Left lobe of liver (tissue), 2 donors: ENCODE measurements at places on chromosomes 16 and 17.

DNA sequence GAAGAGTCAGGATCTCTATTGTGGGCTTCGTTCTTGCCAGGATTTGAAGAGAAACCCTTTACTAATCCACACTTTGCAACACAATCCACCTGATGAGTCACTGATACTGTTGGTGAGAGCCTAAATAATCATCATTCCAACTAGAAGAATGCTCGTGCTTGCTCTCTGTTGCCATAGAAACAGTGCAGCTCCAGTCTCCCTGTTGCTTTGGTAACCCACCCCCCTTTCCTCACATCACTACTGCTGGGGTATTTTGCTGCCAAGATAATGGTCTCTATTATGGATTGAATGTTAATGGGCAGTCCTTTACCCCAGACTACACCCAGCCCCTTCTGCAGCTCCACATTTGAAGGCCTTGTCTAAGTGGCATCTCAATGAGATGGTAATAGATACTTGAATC, 190.4 kb downstream of the ABCC12 start:
- no peak for DNase-seq

GRCh38 chr16:81237282-81237681, 1.2 kb upstream of the BCO1 start:
- DNase-seq = peak; percentile 87

DNA sequence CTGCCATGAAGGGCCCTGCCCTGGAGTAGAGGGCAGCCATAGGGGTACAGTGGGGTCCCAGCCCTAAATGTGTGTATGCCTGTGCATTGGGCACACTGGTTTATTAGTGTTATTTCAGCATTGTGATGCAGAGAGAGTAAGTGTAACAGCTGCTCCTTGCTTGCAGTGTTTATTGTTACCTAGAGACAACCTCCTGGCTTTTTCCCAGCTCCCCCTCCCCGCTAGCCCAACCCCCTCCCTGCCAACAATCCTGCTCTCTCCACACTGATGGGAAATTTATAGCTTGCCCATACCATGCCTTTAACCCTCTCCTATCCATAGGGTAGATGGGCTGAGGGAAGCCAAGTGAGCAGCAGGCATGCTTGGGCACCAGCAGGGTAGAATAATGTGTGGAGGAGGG, 51.3 kb downstream of the NEUROD2 start:
- no peak for DNase-seq

GRCh38 chr16:81678326-81679095, 100.6 kb upstream of the PLCG2 start:
- DNase-seq = no peak

DNA sequence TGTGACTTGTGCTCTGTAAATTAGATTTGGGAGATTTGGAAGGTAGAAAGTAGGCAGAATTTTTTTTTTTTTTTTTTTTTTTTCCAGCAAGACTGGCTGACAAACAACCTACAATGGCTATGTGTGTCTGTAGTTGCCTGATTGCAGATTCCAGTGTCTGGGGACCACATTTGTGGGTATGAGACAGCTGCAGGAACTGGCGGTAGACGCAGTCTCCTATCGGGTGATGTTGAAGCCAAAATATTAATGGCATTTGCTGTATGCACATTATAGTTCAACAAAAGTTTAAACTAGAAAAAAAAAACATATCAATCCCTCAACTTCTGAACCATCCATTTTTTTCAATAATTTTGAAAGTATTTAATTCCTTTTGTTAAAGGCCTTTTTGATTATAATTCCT, 665.2 kb downstream of the TOX3 start:
- DNase-seq = no peak
